ENCODE measurements at places on chromosomes 11 and 22.

GRCh38 chr11:82823647-82824619, 76.3 kb downstream of the PRCP start:
- no peak for DNase-seq

DNA sequence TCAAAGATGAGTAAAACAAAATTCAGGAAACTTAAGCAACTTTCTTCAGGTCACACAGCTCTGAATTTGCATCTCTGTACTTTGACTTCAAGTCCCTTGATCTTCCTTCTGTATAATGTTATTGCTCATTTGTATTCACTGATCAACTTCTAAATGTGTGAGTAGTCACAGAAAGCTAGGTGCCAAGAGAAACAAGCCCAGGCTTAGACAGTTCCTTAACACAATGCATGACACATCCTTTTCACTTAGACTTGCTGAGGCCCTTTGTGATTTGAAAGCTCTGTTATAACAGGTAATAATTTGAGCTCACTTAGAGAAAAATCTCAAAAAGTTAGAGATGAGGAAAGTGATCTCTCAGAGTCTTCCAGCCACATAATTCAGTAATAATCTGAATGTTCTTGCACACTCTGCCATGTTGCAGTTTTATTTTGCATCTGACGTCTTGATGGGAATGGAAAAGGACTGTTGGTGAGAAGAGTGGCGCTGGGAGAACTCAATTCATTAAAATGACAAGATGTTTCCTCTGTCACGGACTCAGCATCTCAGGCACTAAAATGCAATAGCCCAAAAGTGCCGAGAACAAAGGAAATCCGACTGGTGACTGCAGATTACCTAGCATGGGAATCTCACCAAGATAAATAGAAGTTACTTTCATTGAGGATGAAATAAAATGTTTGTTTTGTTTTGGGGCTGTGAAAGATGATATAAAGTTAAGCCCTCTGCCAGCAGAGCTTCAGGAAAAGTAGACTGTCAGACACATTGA, 665.3 kb downstream of the OPCML start:
- DNase-seq = no peak

DNA sequence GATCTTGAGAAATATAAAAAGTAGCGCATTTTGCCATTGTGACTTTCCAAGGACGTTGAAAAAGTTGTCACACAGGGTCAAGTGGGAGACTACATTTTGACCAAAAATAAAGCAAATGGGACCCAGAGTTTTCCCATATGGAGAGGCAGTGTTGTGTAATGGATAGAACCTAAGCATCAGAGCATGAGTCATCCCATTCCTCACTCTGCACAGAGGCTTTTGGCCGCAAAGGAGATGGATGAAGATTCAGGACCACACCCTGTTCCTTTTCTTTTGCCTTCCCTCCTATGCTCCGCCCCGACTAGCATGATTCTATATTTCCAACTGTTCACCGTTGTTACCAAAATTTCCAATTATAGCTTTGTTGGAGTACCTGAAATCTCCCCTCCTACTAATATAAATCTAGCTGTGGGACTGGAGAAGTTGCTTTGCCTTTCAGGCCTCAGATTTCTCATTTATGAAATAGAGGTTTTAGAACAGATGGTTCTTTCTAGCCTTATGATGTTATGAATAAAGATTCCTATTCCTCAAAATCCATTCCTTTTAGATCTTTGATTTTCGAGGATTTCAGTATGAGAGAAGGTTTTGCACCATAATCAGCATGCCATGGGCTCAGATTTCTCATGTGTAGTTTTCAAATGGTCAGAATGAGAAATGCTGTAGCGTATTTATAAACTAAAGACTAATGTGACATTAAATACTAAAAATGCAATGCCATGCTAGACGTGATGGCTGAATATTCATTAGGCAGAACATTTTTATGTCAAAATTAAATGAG, 921.9 kb upstream of the TENM4 start:
- no peak for DNase-seq

- DNase-seq = no peak
Observed at GRCh38 chr11:125807909-125808308, 20.0 kb downstream of the PATE3 start.

Data from NCI-H2081 (cell line).